ENCODE measurements at places on chromosomes 1 and 21.
A peak's percentile ranks its signal among the peaks of the same experiment; 100 is the strongest.

- no peak overlapping the region for H3K4me3 ChIP-seq
- no peaks in the 10 kb centered on the region for H3K36me3 ChIP-seq
- no peaks in the 10 kb centered on the region for H3K27me3 ChIP-seq
- peaks cover 41% of the 10 kb centered on the region for H3K4me1 ChIP-seq
- H3K27ac ChIP-seq, result no peak overlapping the region
These were observed 4.5 kb downstream of the EPHX1 start for GRCh38 chr1:225814381-225814780.

- no peak overlapping the region for H3K27ac ChIP-seq
- H3K4me3 ChIP-seq, result no peak overlapping the region
- H3K4me1 ChIP-seq, result peaks cover 4% of the 10 kb centered on the region
- DNase-seq, result no peak
- H3K36me3 ChIP-seq, result no peaks in the 10 kb centered on the region
These were observed 14.0 kb downstream of the RHBG start for GRCh38 chr1:156383023-156383422.

DNA sequence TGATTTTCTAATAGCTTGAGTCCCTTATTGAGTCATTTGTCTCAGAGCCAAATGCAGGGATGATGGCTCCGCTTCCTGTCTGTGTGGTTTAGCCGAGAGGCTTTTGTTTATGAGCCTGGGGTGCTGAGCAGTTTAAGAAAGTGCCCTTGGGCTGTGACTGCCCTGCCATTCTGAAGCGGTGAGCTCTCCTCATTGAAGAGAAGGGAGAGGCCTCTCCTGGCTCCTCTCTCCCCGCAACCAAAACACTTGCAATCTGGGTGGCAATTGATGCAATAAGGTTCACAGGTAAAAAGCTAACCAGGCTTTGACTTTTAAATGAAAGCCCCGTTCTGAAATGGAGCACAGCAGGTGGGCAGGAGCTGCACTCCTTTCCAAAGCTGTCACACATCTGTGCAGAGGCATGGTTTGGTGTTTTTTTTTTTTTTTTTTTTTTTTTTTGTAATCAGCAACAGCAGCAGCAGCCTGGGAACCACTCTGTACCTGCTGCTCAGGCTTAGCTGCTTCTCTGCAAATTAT lies 403.7 kb downstream of the SIPA1L2 start:
- peaks cover 4% of the 10 kb centered on the region for H3K27me3 ChIP-seq
- H3K4me3 ChIP-seq, result peak overlapping the region; percentile 34
- H3K27ac ChIP-seq, result no peak overlapping the region
- peaks cover 32% of the 10 kb centered on the region for H3K4me1 ChIP-seq
- H3K36me3 ChIP-seq, result no peaks in the 10 kb centered on the region

DNA sequence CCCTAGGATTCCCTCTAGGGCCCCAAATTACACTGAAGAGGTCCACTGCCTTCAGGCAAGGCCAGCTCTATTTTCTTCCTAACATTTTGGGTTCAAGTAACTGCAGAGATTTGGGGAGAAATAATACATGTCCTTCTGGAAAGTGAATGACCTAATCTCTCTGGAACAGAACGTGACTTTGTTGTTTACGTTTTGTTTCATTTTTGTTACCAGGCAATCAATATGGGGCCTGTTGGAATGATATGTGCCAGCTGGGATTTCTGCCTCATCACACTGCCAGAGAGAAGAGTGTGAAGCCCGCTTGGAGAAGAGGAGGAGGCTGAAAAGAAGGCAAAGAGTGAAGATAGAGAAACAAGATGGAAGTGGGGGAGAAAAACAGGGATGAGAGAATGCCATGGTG lies 116.7 kb downstream of the FASLG start:
- H3K36me3 ChIP-seq, result no peaks in the 10 kb centered on the region
- no peak for DNase-seq
- H3K4me3 ChIP-seq, result no peak overlapping the region

DNA sequence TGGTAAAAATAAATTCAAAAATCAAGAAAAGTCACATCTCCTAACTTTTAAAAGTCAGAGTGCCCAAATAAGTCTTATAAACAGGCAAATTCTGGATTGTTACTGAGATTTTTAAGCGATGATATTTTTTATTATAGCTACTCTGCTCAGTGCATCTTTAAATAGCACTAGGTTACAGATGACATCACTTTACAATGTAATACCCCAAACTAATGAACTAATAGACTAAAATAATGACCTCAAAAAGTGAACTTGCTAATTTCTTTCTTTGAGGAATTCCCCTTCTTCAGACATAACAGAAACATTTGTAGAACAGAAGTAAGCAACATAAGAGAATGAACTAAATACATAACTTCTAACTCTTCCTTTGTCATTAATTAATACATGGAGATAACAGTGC lies 33.0 kb upstream of the ACTA1 start:
- no peak for DNase-seq
- no peak overlapping the region for H3K4me3 ChIP-seq
- H3K27ac ChIP-seq, result peak overlapping the region; percentile 37
- no peaks in the 10 kb centered on the region for H3K4me1 ChIP-seq
- no peaks in the 10 kb centered on the region for H3K27me3 ChIP-seq

DNA sequence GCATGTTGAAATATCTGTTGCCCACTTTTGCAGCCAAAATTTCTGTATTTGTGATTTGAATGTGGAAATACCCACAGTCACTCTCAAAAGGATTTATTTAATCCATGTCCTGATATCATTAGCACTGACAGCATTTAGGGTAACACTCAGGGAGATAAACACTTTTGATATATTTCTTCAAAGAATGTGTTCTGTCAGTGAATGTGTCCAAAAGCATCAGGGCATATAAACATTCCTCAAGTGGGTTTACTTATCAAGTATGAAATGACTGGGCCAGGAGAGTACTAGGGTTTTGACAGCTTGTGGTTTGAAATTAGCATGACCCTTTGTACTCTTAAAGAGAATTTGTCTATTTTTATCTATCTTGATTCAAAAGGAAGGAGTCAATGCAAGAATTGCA lies 1302.1 kb upstream of the ADGRL2 start:
- no peak for DNase-seq
- no peak overlapping the region for H3K27ac ChIP-seq
- H3K4me1 ChIP-seq, result no peaks in the 10 kb centered on the region
- no peak overlapping the region for H3K4me3 ChIP-seq
- no peaks in the 10 kb centered on the region for H3K27me3 ChIP-seq
- no peaks in the 10 kb centered on the region for H3K36me3 ChIP-seq

DNA sequence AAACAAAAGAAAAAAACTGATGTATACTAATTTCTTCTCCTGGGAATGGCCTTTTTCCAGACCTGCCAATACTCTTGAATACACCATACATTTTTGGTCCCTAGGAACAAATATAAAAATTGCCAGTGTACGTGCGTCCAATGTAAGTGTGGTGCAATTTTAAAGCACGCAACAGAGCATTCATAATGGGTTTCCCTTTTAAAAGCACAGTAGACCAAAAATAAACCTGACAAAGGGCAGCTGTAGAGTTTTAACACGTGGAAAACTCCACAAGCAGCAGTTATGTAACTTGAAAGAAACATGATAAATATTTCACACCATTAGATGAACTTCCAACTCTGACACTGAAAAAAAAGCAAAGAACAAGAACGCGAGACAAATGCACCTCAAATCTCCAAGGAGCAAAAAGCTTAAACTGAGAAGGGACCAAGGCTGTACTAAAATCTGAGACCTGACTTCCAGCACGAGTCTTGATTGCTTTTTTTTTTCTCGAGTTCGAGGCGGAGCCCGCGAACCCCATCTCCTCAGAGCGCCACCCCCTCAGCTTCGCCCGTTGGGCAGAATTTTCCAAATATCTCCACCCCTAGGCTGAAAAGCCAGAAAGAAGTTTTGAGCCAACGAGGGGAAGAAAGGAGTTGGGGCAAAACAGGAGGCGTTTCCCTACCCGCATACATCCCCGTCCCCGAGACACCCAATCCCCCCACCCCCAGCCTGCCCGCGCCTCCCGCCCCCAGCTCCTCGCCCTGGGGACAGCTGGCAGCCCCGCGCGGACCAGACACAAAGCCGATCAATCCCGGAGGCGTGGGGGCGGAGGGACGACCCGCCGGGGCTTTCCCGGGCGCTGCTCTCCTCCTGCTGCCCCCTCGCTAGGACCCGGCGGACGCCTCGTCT lies at the start of gene JAM2:
TSS of gene JAM2 (plus strand) at position 599 of the 891 bp plus-strand sequence. CDS start 564 bp downstream, outside the sequence.
- no peaks in the 10 kb centered on the region for H3K36me3 ChIP-seq
- H3K4me1 ChIP-seq, result peaks cover 18% of the 10 kb centered on the region
- no peak for DNase-seq
- peaks cover 65% of the 10 kb centered on the region for H3K27me3 ChIP-seq

DNA sequence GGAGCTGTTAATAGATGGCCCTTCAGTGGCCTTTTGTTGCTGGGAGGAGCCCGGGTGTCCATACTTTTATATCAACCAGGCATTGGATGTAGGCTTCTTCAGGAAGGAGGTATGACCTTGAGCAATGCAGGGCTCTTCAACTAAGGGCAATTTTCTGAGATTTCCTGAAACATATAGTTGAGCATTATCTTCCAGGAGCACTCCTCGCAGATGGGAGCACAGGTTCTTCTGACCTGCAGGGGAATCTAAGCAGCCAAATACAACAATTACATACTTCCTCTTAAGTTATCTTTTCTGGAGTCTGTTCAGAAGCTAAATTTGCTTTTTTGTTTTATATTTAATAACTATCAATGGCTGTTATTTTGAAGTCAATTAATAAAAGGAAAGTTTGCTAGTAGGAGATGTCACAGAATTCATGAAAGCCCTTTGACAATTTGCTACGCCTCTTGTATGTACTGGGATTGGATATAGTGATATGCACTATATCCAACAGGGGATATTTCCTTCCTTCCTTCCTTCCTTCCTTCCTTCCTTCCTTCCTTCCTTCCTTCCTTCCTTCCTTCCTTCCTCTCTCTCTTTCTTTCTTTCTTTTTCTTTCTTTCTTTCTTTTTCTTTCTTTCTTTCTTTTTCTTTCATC lies 422.6 kb upstream of the NEGR1 start:
- no peak for DNase-seq
- H3K36me3 ChIP-seq, result no peaks in the 10 kb centered on the region
- no peak overlapping the region for H3K4me3 ChIP-seq
- no peaks in the 10 kb centered on the region for H3K4me1 ChIP-seq
- H3K27ac ChIP-seq, result no peak overlapping the region

GRCh38 chr1:47765236-47765635 lies 231.9 kb downstream of the TRABD2B start:
- no peak overlapping the region for H3K27ac ChIP-seq
- H3K36me3 ChIP-seq, result no peaks in the 10 kb centered on the region
- DNase-seq, result no peak
- H3K4me1 ChIP-seq, result peaks cover 21% of the 10 kb centered on the region
- H3K27me3 ChIP-seq, result peaks cover 10% of the 10 kb centered on the region

DNA sequence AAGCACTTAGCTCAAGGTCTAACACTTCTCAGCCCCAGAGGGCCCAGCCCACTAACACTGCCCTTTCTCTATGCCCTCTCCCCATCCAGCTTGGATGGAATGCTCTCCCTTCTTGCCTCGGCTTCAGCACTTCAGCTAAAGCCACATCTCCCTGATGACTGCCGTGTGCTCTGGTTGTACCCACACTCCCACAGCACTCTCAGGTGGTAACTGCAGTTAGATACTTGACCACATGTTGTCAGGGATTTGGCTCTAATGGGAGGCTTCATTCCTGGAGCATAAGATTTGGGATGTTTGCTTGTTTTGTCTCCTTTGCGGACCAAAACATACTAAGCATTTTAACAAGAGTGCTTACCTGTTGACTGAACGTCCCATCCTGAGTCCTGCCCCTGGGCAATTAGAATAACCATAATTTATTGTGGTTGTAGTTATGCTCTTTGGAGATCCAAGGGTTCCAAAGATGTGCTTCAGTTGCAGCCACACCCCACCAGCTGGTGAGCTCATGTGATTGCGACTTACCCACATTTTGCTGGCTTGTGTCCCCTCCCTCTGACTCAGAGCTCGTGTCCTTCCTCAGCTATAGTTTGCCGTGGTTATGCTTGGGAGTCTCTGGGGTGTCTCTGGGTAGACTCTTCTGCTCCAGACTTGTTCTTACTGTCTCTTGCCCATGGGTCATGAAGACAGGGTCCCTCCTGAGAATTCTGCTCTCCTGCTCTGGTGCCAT lies 7.7 kb upstream of the SLC26A9 start:
- H3K27ac ChIP-seq, result no peak overlapping the region
- H3K4me3 ChIP-seq, result no peak overlapping the region
- no peaks in the 10 kb centered on the region for H3K36me3 ChIP-seq
- no peaks in the 10 kb centered on the region for H3K4me1 ChIP-seq

DNA sequence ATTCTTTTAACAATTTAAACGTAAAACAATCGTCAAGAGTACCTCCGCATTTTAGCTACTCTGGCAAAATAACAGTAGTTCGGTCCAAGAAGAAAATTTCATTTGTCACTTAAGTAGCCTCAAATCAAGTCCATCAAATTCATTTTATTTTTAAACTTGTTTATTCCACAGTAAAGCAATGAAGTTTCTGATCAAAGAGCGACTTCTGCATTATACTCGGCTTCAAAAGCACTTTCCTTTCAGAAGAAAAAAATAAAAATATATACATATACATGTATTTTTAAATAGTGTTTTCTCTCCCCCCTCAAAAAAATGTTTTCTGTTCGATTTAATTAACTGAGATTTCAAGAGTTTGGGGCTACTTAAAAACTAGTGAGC lies 115.0 kb downstream of the RERE start:
- H3K27me3 ChIP-seq, result no peaks in the 10 kb centered on the region
- peak overlapping the region; percentile 94 for H3K27ac ChIP-seq
- peaks cover 54% of the 10 kb centered on the region for H3K4me1 ChIP-seq

DNA sequence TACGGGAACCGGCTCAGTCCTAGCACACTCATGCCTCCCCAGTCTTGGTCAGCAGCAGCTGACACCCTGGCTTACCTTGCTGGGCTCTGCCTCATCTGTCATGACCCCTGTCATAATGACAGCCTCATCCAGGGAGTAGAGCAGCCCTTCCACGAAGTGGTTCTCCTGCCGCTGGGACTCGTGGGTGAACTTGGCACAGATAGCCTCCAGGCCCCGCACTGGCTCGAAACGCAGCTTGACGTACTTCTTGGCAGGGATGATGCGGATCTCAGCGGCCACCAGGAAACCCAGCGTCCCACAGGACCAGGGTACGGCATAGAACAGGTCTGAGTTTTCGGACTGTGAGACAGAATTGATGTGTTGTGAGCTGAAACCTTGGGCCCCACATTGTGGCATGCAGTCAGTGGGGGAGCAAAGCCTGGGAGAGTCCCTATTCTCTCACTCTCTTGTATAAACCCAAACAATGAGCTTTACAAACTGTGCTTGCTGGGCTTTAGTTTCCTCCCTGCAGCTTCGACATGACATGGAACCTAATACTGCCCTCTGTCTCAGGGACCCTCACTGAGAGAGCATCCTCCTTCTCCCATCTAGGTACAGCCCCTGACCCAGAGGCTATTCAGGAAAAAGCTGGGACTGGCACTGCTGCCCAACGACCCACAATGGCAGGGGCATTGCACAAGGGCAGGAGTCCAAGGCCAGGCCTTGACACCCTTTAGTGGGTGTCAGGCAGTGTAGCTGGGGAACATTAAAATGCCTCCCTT lies 15.5 kb downstream of the DHCR24 start:
- H3K36me3 ChIP-seq, result peaks cover 23% of the 10 kb centered on the region
- H3K4me3 ChIP-seq, result no peak overlapping the region
- H3K4me1 ChIP-seq, result no peaks in the 10 kb centered on the region

- no peaks in the 10 kb centered on the region for H3K36me3 ChIP-seq
- peak overlapping the region; percentile 34 for H3K27ac ChIP-seq
These were observed 19.3 kb downstream of the SERTAD4 start for GRCh38 chr1:210251680-210252490.

- no peaks in the 10 kb centered on the region for H3K4me1 ChIP-seq
- H3K36me3 ChIP-seq, result peaks cover 58% of the 10 kb centered on the region
- no peak overlapping the region for H3K4me3 ChIP-seq
- no peaks in the 10 kb centered on the region for H3K27me3 ChIP-seq
- no peak for DNase-seq
- no peak overlapping the region for H3K27ac ChIP-seq
These were observed 25.2 kb downstream of the KIFAP3 start for GRCh38 chr1:170049176-170049800.

GRCh38 chr1:61254634-61255357 lies 172.4 kb downstream of the NFIA start:
- no peak for DNase-seq
- H3K27ac ChIP-seq, result no peak overlapping the region
- H3K4me3 ChIP-seq, result peak overlapping the region; percentile 67
- H3K36me3 ChIP-seq, result no peaks in the 10 kb centered on the region

Measured in type B pancreatic cell (in vitro differentiated cells).